ENCODE measurements at places on chromosomes 1 and 21.

DNA sequence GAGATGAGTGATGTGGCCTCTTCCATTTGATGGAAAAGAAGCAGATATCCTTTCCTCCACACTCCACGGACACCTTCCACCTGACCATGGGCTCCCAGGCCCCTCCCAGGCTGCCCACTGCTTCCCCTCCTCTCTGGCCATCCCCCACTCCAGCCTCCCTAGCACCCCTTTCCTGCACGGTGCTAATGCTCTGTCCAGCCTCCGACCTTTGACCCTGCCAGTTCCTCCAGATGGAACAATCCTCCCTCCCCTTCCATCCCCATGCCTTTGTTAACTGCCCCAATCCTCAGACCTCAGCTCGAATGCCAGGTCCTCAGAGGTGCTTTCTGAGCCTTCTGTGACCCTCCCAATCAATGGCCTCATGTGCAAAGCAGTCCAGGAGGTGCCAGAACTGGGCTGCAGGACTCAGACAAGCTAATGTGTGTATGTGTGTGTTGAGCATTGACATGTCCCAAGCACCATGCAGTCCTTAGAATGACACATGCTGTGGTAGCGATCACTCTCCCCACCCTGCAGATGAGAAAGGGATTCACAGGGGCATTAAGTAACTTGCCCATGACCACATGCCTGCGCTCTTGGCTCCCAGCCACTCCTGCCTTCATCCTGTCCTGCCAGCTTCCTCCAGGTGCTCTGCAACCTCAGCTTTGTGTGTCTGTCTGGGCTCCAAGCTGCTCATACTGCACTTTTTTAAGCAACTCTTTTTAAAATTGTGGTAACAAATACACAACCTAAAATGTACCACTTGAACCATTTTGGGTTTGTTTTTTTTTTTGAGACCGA is 63.5 kb upstream of the EDN2 start:
- no peak for DNase-seq

- peak; percentile 23 for DNase-seq
Observed at GRCh38 chr1:40717955-40718354, 26.5 kb downstream of the NFYC start.

GRCh38 chr1:39105841-39106765 is 80.0 kb downstream of the NDUFS5 start:
- DNase-seq: peak; percentile 66

DNA sequence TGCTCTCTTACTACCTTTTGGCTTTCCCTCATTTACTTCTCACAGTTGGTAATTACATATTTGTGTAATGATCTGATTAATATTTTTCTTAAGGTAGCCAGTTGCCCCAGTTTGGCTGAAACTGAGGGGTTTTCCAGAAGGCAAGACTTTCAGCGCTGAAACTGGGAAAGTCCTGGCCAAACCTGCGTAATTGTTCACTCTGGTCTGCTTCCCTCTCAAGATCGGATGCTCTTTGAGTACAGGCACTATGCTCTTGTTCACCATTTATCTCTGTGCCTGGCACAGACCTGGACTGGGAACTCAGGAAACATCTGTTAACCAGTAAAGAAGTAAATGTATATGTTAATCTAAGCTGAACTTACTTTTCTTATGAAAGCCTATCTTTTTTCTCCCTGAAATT is 209.6 kb upstream of the HOOK1 start:
- DNase-seq: no peak

DNA sequence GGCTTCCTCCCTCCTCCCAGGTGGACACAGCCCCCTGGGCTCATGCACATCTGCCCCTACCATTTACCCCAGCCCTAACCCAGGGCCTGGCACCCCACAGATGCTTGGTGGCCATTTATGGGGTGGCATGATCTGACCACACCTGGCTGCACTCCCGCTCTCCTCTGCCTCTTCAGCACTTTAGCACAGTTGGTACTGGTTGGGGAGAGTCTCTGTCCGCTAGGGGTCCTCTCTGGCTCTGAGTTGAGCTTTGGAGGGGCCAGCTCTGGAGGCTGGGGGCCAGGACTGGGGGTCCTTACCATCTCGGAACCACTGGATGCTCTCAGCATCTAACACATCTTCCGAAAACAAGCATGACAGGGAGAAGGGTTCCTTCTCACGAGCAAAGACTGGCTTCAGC is 17.4 kb downstream of the MYOM3 start:
- no peak for DNase-seq

- DNase-seq: no peak
Observed at GRCh38 chr1:153035211-153035610, 4.2 kb downstream of the SPRR1B start.

- peak; percentile 67 for DNase-seq
Observed at GRCh38 chr21:46569081-46569480, 35.8 kb downstream of the S100B start.

GRCh38 chr1:37931102-37931360 is 15.8 kb downstream of the INPP5B start:
- no peak for DNase-seq

Data from EH (cell line).